NCI-H345 (cell line): ENCODE measurements at places on chromosomes 1 and 21.
A peak's percentile ranks its signal among the peaks of the same experiment; 100 is the strongest.

- DNase-seq = peak; percentile 38
Measured at GRCh38 chr1:89633800-89634625, 1.1 kb downstream of the LRRC8C start.

DNA sequence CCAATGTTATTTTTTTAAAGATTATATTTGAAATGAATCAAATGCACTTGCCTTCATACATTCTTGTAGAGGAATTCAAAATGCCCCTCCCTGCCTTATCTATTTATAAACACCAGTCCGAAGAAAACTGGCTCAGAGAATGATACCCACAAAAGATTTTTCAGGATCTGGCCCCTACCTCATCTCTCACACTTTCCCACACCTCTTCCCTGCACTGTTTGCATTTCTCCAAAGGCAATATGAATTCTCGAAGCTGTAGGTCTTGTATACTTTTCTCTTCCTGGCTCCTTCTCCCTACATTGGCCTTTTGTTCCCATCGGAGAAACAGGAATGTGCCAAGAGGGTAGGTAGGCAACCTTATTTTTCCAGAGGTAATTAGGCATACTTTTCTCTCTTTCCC lies 12.0 kb upstream of the CCDC190 start:
- no peak for DNase-seq

GRCh38 chr1:180586671-180587155 lies 27.9 kb downstream of the OVAAL start:
- peak; percentile 94 for DNase-seq

DNA sequence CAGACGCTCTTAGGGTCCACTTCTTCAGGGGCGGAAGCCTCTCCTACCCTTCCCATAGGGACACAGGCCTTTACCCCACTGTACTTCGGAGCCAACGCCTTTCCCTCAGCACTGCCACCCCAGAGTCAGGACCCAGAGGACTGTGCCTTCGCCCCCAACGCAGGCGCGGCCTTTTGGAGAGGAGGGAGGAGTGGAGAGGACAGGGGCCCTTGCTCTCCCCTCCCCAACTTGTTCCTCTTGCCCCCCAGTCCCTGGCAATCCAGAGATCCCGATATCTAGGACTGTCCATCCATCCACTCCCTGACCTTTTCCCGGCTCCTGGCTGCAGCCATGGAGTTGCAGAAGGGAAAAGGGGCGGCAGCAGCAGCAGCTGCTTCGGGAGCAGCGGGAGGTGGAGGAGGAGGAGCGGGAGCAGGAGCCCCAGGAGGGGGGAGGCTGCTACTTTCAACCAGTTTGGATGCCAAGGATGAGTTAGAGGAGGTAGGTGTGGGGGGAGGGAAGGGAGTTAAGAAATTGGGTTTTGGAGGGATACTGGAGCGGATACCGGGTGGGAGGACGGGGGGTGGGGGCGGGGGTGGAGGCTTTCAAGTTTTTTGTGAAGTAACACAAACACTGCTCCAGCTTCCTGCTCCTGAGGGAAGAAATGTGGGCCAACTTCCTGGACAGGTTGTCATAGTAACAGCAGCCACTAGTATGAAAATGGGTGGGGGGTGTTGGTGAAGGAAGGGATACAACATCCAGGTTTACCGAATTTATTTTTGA lies 636 bp downstream of the INTS3 start:
- peak; percentile 65 for DNase-seq

DNA sequence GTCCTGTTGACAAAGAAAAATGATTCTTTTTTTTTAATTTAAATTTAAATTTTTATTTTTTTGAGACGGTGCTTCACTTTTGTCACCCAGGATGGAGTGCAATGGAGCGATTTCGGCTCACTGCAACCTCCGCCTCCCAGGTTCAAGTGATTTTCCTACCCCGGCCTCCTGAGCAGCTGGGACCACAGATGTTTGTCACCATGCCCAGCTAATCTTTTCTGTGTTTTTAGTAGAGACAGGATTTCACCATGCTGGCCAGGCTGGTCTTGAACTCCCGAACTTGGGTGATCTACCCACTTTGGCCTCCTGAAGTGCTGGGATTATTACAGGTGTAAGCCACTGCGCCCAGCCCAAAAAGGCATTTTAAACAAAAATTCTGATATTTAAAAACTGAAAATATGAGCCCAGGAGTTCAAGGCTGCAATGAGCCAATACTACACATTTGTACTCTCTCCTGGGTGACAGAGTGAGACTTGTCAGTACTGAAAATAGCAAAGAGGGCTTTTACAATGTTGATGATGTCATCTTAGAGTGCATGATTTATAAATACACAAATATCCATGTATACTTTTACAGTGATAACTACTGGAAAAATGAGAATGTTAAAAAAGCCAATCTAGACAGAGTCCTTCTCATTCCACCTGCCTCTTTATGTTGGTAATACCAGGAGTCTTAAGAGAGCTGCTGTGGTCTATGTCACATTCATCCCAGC lies 56.0 kb upstream of the STUM start:
- DNase-seq = no peak

GRCh38 chr1:103177108-103177775 lies 68.9 kb upstream of the COL11A1 start:
- DNase-seq = no peak

DNA sequence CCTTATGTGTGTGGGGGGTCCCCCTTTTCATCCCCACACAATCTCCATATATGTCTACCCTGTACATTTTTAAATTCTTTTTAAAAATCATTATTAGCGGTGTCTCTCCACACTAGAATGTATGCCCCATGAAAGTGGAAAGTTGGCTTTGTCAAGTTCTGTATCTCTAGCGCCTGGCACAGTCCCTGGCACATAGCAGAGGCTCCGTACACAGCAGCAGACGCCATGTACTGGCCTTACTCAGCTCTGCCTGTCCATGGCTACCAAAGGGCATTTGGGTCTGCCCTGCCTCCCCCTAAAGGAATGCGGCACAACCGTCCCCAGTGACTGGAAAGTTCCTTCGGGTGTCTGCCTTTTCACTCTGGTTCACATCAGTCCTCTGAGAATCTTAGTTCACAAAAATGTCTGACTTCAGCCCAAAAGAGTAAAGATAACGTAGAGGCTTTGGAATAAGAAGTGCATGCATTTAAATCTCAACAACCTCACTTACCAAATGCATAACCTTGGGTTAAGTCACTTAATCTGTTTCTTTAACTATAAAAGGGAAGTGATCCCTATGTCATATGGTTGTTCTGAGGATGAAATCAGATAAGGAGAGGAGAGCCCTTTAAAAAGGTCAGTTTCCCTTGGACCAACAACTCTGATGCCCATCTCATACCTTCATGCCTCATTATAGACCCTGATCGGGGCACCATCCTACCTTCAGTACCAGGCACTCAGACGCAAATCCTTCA lies 61.1 kb downstream of the CD46 start:
- no peak for DNase-seq

- no peak for DNase-seq
Measured at GRCh38 chr1:1055841-1056736, 18.0 kb downstream of the RNF223 start.

DNA sequence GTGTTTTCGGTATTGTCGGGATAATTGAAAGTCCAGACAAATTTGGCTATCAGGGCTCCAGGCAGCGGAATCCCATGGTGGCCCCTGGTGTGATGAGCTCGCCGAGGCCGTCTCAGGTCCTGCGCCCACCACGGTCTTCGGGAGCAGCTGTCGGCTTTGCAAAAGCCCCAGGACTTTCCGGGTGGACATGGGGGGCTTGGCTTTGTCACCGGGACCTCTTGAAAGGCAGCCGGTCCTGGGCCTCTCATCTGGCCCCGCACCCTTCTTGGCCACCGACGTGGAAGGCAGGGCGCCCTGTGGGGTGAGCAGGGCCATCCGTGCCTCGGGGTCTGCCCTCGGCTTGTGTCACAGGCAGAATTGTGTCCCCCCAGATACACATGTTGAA lies 87.1 kb upstream of the ACTRT2 start:
- DNase-seq = no peak

DNA sequence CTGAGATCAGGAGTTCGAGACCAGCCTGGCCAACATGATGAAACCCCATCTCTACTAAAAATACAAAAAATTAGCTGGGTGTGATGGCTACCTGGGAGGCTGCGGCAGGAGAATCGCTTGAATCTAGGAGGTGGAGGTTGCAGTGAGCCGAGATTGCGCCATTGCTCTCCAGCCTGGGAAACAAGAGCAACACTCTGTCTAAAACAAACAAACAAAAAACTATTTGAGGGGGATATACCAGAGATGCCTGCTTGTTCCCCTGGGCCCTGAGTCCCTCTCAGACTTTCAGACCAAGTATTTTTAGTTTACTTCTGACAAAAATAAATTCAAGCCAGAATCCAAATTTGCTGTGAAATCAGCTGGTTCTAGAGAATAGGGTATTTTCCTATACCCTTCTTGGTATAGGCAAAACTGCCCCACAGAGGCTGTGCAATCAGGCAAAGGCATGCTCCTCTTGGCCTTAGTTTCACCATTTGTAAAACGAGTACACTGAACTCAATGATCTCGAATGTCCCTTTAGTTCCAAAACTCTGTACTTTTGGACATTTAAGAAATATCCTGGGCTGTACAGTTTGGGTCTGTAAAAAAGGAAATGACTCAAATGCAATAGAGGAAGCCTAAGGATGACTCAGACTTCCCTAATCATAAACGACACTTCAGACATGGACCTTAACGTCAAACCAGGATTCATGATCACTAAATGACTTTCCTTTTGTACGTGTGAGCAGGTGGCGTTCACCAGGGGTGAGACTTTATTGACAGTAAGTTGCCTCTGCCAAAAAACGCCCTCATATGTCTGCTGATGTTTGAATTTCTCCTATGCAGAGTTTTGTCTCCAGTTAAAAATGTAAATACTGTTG lies 16.1 kb downstream of the ENSA start:
- DNase-seq = peak; percentile 85

DNA sequence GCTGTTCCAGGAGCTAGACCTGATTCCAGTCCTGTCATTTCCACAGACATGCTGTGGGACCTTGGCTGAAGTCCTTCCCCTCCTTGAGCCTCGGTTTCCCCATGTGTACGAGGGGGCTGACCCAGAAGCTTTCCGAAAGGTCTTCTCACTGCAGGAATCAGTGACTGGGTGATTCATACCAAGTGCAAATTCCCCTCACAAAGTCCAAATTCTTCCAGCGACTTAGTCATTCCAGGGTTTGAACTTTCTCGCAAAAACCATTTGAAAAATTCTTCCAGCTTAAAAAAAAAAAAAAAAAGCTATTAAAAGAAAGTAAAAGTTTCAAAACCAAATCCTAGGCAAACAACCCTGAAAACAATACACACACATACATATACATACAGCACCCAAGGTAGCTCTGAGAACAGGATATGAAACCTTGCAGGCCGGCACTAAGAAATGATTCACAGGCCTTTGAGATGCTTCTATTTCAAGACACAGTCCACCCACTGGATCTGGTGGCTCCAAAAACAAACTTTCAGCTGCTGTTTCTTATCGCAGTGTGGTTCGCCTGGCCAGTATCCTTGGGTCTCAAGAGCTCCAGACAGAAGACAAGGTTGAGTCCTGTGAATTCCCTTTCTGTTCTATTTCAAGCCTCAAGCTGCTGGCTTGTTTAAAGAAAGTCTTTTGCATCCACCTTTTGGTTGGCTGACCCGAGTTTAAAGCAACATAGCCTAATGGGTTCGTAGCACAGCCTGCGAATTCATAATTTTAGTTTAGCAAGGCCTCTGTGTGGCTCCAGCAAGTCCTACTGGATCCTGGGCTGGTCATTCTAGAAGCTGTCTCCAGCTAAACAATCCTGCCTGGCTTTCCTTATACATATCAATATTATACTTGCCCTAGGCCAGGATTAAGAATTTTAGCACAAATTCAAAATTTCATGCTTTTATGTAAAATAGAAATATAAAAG lies 18.0 kb upstream of the ID3 start:
- no peak for DNase-seq

- no peak for DNase-seq
Measured at GRCh38 chr1:223849352-223850254, 3.9 kb upstream of the TP53BP2 start.

DNA sequence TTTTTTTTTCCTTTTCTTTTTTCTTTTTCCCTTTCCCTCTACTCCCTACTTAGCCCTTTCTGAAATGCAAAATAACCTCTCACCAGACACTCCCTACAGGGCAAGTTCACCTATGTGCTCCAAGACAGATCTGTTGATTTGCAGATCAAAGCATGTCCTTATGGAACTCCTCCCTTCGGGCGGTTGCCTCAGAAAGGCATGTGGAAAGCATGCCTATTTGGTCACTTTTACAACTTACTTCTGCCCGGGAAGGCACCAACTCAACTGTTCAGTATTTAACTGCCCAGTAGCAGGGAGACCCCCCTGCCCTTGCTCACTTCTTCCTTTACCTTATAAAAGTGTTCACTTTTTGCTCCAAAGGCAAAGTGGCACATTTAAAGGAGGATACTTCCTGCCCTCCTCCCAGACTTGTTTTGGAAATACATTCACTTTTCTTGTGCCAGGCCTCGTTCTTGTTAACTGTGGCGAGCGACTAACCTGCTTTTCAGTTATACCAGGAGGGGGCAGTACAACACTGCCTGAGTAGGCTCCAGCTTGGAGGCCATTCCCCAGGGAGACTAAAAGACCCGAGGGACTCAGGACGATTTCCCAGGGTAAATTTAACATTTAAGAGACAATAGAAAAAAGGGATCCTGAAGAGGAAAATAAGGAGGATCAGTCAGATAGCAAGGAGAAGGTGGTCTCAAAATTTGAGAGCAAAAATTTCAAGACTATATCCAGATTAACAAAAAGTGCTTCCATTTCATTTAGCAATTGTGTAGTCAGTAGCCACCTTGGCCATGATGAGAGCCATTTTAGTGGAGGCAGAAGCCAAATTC lies 12.3 kb upstream of the SLAMF7 start:
- peak; percentile 80 for DNase-seq

DNA sequence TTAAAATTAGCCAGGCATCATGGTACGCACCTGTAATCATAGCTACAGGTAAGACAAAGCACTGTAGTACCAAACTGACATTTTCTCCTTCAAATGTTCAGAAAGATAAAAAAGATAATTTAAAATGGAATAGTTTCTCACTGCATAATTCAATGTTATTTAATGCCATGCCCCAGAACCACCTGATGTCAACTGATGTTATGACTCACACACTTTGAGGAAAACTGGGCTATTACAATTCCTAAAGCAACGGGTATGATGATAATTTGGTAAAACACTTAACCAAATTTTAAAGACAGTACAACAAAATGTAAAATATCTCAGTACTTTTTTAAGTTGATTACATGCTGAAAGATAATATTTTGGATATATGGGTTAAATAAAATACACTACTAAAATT lies 22.9 kb upstream of the PLEKHO1 start:
- no peak for DNase-seq

GRCh38 chr1:27931184-27931583 lies 3.6 kb upstream of the SMPDL3B start:
- no peak for DNase-seq

GRCh38 chr1:245742896-245743295 lies 588.1 kb downstream of the KIF26B start:
- DNase-seq = no peak

DNA sequence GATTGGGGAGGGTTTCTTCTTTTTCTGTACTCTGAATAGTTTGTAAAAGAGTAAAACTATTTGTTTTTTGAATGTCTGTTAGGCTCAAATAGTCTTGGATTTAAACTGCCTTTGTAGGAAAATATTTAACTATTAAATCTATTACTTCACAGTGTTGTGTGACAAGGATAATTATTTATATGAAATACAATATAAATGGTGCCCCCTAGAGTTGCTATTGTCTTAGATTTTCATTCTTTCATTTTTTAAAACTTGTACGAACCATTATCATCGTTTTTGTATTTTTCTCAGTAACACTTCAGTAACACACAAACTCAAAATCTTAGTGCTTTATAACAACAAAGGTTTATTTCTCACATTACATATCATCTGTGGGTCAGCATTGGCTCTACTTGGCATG lies 37.4 kb downstream of the C1orf185 start:
- no peak for DNase-seq
